ENCODE measurements at places on chromosomes 11 and 22.

- DNase-seq = peak; percentile 88
These were observed at the start of gene RIC3 for GRCh38 chr11:8168485-8169257. Gene RIC3 (minus strand): TSS chr11:8169025. CDS start chr11:8168989, 36 bp downstream.

- no peak for DNase-seq
These were observed 53.0 kb downstream of the RASSF10 start for GRCh38 chr11:13062115-13062514.

GRCh38 chr11:11963842-11964773 lies 44.3 kb downstream of the DKK3 start:
- no peak for DNase-seq

GRCh38 chr11:84316866-84317555 lies 1030.8 kb upstream of the CCDC90B start:
- DNase-seq = peak; percentile 20

GRCh38 chr22:46501701-46502100 lies 35.7 kb downstream of the CELSR1 start:
- no peak for DNase-seq

GRCh38 chr11:66361502-66361941 lies 10.0 kb downstream of the SLC29A2 start:
- DNase-seq = no peak

DNA sequence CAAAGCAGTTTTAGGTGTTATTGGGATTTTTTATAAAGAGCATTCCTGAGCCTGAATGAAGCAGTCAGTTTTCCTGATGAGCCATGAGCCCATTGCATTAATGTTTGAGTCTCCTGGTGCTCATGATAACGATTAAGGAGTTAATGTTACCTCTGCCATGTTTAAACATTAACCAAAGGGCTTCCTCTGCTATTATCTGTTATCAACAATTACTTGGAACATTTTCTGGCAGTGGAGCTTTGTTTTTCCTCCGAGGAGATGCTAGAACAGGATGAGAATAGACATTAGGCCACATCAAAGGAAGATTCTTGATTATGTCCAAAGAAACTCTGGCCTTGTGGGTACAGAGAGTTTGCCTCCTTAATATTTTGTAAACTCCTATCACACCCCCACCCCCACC lies 49.9 kb downstream of the ZNRF3 start:
- DNase-seq = no peak

- DNase-seq = no peak
These were observed 742.2 kb downstream of the NELL1 start for GRCh38 chr11:21411597-21411996.

DNA sequence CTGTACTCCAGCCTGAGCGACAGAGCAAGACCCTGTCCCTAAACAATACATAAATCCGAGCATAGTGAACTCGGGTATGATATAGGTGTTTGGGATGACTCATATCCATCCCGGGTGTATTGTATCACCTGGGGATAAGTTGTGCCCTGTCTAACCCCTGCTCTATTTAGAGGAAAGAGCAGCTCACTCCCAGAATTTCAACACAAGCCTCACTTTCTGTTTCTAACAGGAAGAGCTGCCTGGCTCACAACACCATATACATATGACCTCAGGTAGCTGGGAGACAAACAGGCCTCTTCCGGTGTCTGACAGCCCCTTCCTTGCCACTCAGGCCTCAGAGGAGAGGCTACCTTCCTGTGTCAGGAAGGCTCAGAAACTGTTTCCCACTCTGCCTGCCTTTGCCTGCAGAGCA lies 9.9 kb upstream of the MICALL1 start:
- DNase-seq = no peak

GRCh38 chr11:15819679-15820286 lies 536.6 kb downstream of the SOX6 start:
- no peak for DNase-seq

- no peak for DNase-seq
These were observed 4.4 kb downstream of the RBX1 start for GRCh38 chr22:40955571-40955970.

GRCh38 chr11:67397536-67397935 lies 4.1 kb downstream of the PPP1CA start:
- no peak for DNase-seq

DNA sequence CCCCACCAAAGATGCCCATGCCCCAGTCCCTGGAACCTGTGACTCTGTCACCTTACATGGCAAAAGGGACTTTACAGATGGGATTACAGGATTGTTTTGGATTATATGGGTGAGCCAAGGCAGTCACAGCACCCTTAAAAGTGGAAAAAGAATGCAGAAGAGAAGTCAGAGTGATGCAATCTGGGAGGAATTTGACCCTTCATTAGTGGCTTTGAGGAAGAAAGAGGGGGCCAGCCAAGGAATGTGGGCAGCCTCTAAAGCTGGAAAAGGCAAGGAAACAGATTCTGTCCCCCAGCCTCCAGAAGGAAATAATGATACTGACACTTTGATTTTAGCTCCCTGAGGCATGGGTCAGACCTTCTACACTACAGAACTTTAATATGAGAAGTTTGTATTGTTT lies 257.3 kb upstream of the ISX start:
- no peak for DNase-seq

- no peak for DNase-seq
These were observed 24.8 kb downstream of the MYH9 start for GRCh38 chr22:36362932-36363331.

- DNase-seq = peak; percentile 3
These were observed 40.2 kb downstream of the DIXDC1 start for GRCh38 chr11:111977146-111978027.

- no peak for DNase-seq
These were observed 39.8 kb upstream of the SHISAL1 start for GRCh38 chr22:44352378-44353035.

DNA sequence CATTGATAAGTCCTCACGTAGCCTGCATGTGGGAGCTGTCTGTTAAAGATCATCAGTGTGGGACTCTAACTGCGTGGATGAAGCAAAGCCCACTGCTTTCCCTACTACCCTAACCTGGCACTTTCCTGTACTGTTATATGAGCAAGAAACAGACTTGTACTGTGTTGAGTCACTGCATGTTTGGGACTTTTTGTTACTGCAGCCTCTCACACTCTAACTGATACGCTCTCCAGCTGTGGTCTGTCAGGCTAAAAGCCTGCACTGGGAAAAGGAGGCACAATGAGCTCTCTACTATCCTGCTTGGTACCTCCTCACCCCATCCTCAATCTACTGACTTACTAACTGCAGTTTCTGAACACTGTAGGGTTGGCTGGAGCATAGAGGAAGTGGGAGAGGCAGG lies 93.7 kb upstream of the PLET1 start:
- no peak for DNase-seq

DNA sequence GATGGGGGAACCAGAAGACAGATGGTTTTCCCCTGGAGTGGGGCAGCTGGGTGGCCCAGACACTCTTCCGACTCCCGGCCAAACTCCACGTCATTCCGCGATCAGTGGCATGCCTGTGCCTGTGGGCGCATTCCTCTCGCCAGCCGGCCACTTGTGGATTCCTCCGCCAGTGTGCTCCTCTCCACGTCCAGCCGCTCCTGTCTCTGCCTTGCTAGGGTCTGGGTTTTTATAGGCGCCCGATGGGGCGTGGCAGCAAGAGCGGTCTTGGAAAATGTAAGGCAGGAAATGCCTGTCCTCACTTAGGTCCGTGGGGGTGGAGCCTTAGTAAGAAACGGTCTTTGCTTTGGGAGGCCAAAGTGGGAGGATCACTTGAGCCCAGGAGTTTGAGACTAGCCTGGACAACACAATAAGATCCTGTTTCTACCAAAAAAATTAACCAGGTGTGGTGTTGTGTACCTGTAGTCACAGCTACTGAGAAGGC lies 81.6 kb upstream of the SEPTIN5 start:
- DNase-seq = no peak

DNA sequence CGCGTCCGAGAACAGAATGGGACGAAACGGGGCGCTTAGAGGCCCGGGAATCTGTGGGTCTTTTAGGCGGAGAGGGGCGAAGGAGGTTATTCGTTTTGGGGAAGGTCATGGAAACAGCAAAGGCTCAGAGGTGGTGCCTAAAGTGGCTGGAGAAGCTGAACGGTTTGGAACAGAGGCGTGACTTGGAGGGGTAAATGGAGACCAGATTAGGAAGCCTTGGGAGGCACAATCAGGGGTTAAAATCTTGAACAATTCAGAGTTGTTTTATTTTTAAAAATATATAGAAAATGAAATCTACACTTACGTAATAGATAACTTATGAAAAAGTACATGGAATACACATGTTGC lies 247 bp upstream of the PLAAT5 start:
- DNase-seq = no peak

DNA sequence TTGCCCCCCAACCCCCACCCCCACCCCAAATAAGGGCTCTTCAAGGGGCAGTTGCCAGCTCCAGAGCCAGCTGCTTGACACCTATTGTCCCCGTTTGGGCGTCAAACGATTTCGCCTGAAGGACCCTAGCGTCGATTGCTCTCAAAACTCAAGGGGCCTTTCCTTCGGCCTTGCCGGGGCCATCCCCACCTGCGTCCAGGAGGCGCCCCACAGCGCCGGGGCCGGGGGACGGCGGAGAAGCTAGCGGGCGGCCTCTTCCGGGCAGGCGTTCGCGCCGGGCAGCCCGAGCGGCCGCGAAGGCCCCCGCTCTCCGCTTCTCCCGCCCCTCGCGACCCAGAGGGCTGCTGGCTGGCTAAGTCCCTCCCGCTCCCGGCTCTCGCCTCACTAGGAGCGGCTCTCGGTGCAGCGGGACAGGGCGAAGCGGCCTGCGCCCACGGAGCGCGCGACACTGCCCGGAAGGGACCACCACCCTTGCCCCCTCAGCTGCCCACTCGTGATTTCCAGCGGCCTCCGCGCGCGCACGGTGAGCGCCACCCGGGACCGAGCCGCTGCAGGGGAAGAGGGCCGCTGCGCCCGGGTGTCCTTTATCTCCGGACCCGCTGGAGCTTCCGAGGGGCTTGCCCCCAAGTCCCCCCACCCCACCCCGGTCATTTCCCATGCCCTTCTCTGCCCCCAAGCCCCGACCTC lies at the start of gene CAPRIN1:
TSS of gene CAPRIN1 (plus strand) at position 383 of the 687 bp plus-strand sequence. CDS start 690 bp downstream, outside the sequence.
- peak; percentile 88 for DNase-seq

DNA sequence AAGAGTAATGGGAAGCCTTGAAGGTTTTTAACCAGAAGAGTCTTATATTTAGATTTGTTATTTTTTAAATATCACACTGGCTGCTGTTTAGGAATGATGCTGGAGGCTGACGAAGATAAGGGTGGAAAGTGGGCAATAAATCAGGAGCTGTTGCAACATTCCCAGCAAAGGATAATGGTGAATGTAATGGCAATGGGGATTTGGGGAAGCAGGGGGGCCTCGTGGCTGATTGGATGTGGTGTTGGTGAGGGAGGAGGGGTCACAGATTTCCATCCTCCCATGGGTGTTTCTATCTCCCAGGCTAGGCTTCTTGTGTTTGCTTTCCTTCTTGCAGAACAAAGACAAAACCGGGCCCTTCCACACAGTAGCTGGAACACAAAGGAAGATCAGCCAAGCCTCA lies 80.8 kb downstream of the PIWIL4 start:
- DNase-seq = no peak

DNA sequence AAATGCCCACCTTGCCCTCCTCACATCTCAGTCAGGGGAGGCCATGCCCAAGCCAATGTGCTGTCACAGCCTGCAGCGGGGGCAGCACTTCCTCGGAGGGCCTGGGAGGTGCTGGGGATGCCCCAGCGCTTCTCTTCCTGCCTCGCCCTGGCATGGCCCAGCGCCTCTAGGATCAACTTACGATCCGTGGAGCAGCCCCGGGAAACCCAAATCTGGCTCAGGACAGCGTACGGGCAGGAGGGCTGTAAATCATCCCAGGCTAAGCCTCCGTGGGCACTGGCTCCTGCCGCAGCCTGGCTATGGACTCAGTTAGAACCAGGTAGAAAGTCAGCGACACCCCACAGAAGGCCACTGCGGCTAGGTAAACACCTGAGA lies 60.9 kb upstream of the EMID1 start:
- no peak for DNase-seq

DNA sequence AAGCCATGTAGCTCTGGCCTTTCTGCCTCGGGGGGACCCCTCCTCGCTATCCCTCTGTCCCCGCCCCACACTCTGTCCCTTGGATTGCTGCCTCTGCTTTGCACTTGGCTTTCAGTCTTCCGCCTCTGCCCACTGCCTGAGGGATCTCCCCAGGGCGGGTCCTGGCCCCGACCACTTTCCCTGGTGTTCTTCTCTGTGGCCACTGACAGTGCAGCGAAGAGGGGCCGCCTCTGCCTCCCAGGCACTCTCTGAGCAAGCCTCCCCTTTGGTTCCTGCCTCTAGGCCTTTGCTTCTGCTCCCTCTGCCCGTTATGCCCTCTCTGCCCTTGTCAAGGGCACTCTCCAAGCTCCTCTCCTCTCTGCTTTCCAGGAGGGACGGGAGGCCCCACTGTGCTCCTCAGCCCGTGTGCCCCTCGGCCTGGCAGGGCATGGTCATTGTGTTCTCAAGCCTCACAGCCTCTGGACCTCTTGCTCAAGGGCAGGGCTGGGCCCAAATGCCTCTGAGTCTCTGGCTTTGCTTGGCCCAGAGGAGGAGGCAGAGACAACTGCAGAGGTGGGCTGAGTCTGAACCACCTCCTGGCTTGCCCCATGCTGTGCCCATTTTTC lies 5.5 kb upstream of the MPPED1 start:
- DNase-seq = no peak

GRCh38 chr11:78227921-78228320 lies 39.2 kb downstream of the USP35 start:
- DNase-seq = no peak
